ENCODE measurements at places on chromosomes 13 and 19. TPM values are rescaled to one million over a fixed set of nuclear protein-coding genes. Genes with fewer than 3 reads are reported as not detected.

The CRB3 gene
- not detected for total RNA-seq

The SMAD9 gene
- total RNA-seq = 27.8 TPM

The RYR1 gene
- 0.11 TPM for total RNA-seq

The CILP2 gene
- not detected for total RNA-seq

The CALR3 gene
- total RNA-seq = not detected

The SSC5D gene
- under 0.01 TPM for total RNA-seq

The CGB7 gene
- not detected for total RNA-seq

The CEACAM1 gene
- total RNA-seq = 18.0 TPM

The TMEM238 gene
- 0.22 TPM for total RNA-seq

The MUC16 gene
- not detected for total RNA-seq

The FPR1 gene
- not detected for total RNA-seq

The SIRT2 gene
- 82.8 TPM for total RNA-seq

The TMEM145 gene
- total RNA-seq = not detected

The VSTM2B gene
- not detected for total RNA-seq

The FGF21 gene
- total RNA-seq = not detected

The KLK2 gene
- not detected for total RNA-seq

The KASH5 gene
- total RNA-seq = not detected

The CEACAM16 gene
- not detected for total RNA-seq

The PRDX2 gene
- 170 TPM for total RNA-seq

The ATP4B gene
- total RNA-seq = not detected

The PTH2 gene
- total RNA-seq = not detected

The CYP4F12 gene
- not detected for total RNA-seq

The ZNF66 gene
- 2.0 TPM for total RNA-seq

The AXL gene
- total RNA-seq = 5.2 TPM

All from dermis lymphatic vessel endothelial cell (primary cell).